ENCODE measurements at places on chromosomes 13 and 19.

GRCh38 chr13:113756441-113757097, 2.5 kb upstream of the TMEM255B start:
- DNase-seq, result no peak

- DNase-seq, result no peak
Measured at GRCh38 chr13:33057019-33057780, 41.0 kb downstream of the KL start.

GRCh38 chr13:53342623-53343360, 314.2 kb downstream of the OLFM4 start:
- DNase-seq, result no peak

- no peak for DNase-seq
Measured at GRCh38 chr19:3098515-3099346, 4.6 kb downstream of the GNA11 start.

Measured in right kidney (tissue), 9 donors.